ENCODE measurements at places on chromosomes 4 and X. TPM values are rescaled to one million over a fixed set of nuclear protein-coding genes. Genes with fewer than 3 reads are reported as not detected.

GRCh38 chr4:14653338-14653737 is 348.9 kb upstream of the CPEB2 start:
- no peaks in the 10 kb centered on the region for H3K27me3 ChIP-seq
- DNase-seq = no peak
- no peaks in the 10 kb centered on the region for H3K4me1 ChIP-seq

GRCh38 chrX:47683184-47683828 is 24.3 kb upstream of the UXT start:
- H3K36me3 ChIP-seq = no peaks in the 10 kb centered on the region
- peaks cover 4% of the 10 kb centered on the region for H3K27me3 ChIP-seq
- no peak overlapping the region for H3K27ac ChIP-seq
- DNase-seq = no peak
- H3K4me1 ChIP-seq = no peaks in the 10 kb centered on the region
- H3K4me3 ChIP-seq = no peak overlapping the region

DNA sequence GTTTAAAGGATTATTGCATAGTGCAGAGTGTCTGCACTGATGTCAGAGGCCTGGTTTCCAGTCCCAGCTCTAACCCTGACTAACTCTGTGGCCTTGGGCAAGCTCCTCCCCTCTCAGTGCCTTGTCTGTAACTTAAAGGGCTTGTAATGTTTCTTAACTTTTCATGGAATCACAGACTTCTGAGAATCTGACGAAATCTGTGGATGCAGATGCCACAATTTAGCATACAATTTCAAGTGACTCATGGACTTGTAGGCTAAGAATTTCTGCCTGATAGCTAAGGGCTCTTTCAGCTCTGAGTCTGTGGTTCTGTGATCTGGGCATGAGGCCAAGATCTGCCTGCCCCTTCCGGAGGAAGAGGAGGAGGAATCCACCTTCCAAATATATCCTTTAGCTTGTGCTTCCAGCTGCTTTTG is 236.9 kb downstream of the AR start:
- H3K4me3 ChIP-seq = no peak overlapping the region
- H3K27ac ChIP-seq = no peak overlapping the region
- no peaks in the 10 kb centered on the region for H3K4me1 ChIP-seq
- no peaks in the 10 kb centered on the region for H3K36me3 ChIP-seq
- peaks cover 2% of the 10 kb centered on the region for H3K27me3 ChIP-seq
- no peak for DNase-seq

DNA sequence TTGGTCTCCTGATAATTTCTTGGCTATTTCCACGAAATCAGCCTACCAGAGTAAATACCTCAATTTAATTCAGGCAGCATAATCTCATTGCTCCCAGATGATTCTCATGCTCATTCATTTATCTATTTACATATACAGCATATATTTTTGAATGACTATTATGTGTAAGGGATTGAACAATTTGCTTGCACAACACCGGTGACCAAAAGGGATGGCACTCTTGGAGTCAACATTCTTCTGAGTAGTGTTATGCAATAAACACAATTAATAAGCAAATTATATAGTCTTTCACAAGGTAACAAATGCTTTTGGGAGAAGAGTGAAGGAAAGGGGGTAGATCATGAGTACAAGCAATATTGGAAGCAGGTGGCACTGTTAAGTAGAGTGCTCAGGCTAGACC is 1015.3 kb downstream of the ARAP2 start:
- H3K27me3 ChIP-seq = peaks cover 2% of the 10 kb centered on the region
- H3K4me1 ChIP-seq = no peaks in the 10 kb centered on the region
- no peaks in the 10 kb centered on the region for H3K36me3 ChIP-seq

DNA sequence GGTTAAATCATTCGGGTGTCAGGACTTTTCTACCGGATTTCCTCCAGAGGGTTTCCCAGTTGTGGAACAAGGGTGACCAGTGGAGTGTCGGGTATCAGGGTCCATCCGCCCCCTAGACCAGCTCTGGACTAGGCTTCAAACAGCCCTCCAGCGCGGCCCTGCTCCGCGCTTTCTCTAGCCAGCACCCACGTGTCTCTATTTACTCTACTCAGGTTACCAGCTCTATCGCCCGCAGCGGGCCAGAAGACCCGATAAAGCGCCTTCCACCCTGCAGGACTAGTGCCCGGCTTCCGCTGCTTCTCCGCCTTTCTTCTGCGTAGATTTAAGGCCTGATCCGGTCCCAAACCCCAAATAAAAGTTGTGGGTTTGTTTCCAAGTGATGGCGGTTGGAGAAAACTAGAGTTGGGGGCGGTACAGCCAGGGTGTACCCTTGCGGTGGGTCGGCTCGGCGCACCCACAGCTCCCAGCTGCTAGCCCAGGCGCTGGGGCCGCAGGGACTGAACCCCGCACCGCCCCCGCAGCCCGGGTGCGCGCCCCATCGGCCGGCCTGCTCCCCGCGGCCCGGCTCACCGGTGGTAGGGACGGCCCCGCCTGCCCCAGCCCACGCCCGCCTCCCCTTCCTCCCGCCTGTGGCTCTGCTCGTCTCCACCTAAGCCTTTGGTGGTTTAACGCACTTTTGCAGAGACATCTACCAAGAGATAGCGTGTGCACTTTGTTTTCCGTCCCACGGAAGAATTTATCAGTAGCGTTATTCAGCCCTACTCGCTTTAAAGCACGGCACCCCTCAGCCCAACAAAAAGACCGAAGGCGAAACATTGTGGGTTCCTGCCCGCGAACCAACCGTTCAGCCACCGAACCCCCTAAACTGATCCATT is 2.1 kb downstream of the LEF1 start:
- H3K36me3 ChIP-seq = no peaks in the 10 kb centered on the region
- peak; percentile 36 for DNase-seq
- H3K27ac ChIP-seq = no peak overlapping the region
- peak overlapping the region; percentile 89 for H3K4me3 ChIP-seq
- peaks cover 31% of the 10 kb centered on the region for H3K27me3 ChIP-seq

DNA sequence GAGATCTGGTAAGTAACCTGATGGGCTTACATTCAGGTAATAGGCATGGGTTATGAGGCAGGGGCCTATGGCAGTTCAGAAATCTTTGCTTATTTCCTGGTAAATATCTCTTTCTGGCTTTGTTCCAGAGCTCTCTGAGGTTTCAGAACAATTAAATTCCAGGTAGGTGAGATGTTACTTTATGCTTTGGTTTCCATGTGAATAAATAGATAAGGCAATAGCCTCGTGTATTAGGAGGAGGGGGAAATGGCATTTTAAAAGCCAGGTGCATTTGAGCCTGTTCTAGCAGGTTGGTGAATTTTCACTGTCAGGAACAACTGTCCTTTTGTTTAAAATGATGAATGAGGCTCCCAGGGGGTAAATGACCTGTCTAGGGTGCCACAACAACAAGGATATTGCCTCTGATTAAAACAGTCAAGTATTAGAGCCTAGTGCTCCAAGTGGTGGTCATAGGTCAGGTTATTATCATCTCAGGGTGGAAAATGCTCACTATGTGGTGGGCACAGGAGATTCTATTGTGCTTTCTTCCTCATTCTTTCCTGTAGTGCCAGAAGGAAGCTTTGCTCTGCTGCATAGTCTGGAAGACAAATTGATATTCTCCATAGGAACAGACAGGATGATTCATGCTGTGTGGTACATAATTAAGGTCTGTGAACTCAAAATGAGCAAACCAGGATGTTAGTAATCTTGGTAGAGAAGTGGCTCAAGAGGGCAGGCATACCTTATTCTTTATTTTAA is 296.2 kb downstream of the INPP4B start:
- H3K27ac ChIP-seq = no peak overlapping the region
- no peaks in the 10 kb centered on the region for H3K4me1 ChIP-seq
- no peak overlapping the region for H3K4me3 ChIP-seq

DNA sequence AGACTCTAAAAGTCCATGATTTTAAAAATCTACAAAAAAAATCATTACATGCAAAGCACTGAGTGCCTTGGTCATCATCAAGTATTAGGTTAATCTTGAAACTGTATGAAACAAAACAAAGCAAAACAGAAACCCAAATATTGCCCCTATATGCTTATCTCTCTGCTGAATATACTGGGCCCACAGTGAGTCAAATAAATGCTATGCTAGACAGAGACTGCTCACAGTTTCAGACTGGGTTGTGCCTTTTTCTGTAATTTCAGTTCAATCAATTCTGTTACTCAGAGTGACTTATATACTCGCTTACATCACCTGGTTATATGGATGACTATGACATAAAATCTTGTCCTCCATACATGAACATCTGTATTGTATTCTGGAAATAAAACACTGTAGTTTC is 257.1 kb upstream of the ACTRT1 start:
- no peak overlapping the region for H3K4me3 ChIP-seq
- no peaks in the 10 kb centered on the region for H3K27me3 ChIP-seq
- H3K36me3 ChIP-seq = no peaks in the 10 kb centered on the region
- no peak for DNase-seq
- no peaks in the 10 kb centered on the region for H3K4me1 ChIP-seq

GRCh38 chr4:141524116-141524515 is 112.3 kb upstream of the IL15 start:
- no peaks in the 10 kb centered on the region for H3K36me3 ChIP-seq
- no peaks in the 10 kb centered on the region for H3K4me1 ChIP-seq
- H3K4me3 ChIP-seq = no peak overlapping the region
- no peak overlapping the region for H3K27ac ChIP-seq
- DNase-seq = no peak

- peaks cover 10% of the 10 kb centered on the region for H3K27me3 ChIP-seq
- H3K27ac ChIP-seq = no peak overlapping the region
- peaks cover 5% of the 10 kb centered on the region for H3K36me3 ChIP-seq
- no peak overlapping the region for H3K4me3 ChIP-seq
These were observed 2.8 kb downstream of the PORCN start for GRCh38 chrX:48511560-48511959.

GRCh38 chrX:112211459-112211858 is 128.9 kb upstream of the TRPC5 start:
- no peak overlapping the region for H3K27ac ChIP-seq
- no peak overlapping the region for H3K4me3 ChIP-seq

GRCh38 chr4:145154573-145154972 is 25.8 kb downstream of the OTUD4 start:
- H3K27me3 ChIP-seq = no peaks in the 10 kb centered on the region
- H3K36me3 ChIP-seq = peaks cover 28% of the 10 kb centered on the region
- no peaks in the 10 kb centered on the region for H3K4me1 ChIP-seq
- no peak overlapping the region for H3K27ac ChIP-seq
- DNase-seq = peak; percentile 18
- H3K4me3 ChIP-seq = no peak overlapping the region

GRCh38 chr4:142354041-142354440 is 492.1 kb downstream of the INPP4B start:
- peaks cover 2% of the 10 kb centered on the region for H3K27me3 ChIP-seq
- H3K4me1 ChIP-seq = peaks cover 41% of the 10 kb centered on the region
- no peak for DNase-seq
- no peak overlapping the region for H3K4me3 ChIP-seq
- no peak overlapping the region for H3K27ac ChIP-seq

DNA sequence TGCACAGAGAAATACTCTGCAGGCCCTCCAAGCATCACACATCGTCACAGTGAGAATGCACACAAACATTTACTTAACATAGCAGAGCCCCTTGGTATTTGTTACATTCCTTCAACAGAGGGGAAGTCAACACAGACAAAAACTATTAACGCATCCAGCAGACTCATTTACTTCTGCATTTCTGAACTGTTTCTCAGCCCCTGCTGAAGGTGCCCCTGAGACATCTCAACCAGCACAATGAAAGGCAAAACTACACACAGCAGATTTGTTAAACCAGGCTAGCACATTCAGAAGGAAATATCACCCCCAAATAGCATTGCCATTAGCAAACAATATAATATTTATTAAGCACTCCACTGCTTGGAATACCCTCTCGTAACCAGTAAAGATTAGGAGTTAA is 367.0 kb downstream of the RAB28 start:
- H3K27ac ChIP-seq = no peak overlapping the region
- H3K27me3 ChIP-seq = no peaks in the 10 kb centered on the region
- DNase-seq = no peak

GRCh38 chr4:170854097-170854496 is 764.3 kb upstream of the AADAT start:
- DNase-seq = no peak
- H3K4me1 ChIP-seq = no peaks in the 10 kb centered on the region
- peaks cover 1% of the 10 kb centered on the region for H3K27me3 ChIP-seq

DNA sequence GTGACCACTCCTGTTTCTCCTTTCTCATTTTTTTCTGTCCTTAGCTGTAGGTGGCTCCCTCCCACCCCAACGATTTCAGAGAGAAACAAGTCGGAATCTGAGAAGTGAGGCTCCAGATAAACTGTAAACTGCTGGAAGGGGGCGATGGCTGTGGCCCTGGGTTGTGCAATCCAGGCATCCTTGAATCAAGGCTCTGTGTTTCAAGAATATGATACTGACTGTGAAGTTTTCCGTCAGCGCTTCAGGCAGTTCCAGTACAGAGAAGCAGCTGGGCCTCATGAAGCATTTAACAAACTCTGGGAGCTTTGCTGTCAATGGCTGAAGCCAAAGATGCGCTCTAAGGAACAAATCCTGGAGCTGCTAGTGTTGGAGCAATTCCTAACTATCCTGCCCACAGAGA is 37.7 kb downstream of the ETDC start:
- H3K27me3 ChIP-seq = peaks cover 7% of the 10 kb centered on the region
- H3K4me3 ChIP-seq = no peak overlapping the region
- H3K27ac ChIP-seq = no peak overlapping the region
- peaks cover 27% of the 10 kb centered on the region for H3K4me1 ChIP-seq
- DNase-seq = no peak

DNA sequence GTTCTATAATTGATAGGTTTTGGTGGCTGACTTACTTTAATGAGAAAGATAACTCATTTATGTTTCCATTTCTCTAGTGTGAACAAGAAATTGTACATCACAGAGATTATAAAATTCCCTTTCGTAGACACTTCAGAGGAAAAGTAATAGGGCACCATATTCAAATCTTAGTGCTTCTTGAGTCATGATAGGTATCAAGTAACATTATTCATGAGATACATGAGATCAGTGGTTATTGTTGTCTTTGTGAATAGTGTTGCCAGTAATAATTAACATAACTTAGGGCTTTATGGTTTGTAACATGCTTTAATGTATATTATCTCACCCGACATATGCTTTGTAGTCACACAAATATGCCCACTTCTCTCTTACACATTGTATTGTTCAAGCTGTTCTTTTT is 73.7 kb upstream of the IL15 start:
- no peaks in the 10 kb centered on the region for H3K4me1 ChIP-seq
- no peak overlapping the region for H3K4me3 ChIP-seq
- H3K27me3 ChIP-seq = no peaks in the 10 kb centered on the region
- no peak overlapping the region for H3K27ac ChIP-seq
- DNase-seq = no peak

DNA sequence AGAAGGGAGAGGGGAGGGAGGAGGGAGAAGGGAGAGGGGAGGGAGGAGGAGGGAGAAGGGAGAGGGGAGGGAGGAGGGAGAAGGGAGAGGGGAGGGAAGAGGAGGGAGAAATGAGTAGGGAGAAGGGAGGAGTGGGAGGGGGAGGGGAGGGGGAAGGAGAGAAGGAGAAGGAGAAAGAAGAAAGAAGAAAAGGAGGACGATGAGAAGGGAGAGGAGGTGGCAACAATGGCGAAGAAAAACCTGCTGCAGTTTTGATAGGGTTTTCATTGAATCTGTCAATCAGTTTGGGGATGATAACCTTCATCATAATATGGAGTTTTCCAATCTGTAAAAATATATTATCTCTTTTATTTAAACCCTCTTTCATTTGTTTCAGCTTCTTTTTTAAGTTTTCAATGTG is 185.2 kb downstream of the ADAM29 start:
- no peak overlapping the region for H3K27ac ChIP-seq
- DNase-seq = no peak
- no peaks in the 10 kb centered on the region for H3K27me3 ChIP-seq
- H3K36me3 ChIP-seq = no peaks in the 10 kb centered on the region

- H3K4me1 ChIP-seq = no peaks in the 10 kb centered on the region
- no peaks in the 10 kb centered on the region for H3K27me3 ChIP-seq
- no peak overlapping the region for H3K4me3 ChIP-seq
These were observed 239.2 kb upstream of the GNPDA2 start for GRCh38 chr4:44965435-44966095.

ADAMTS3 gene
- not detected for polyA plus RNA-seq

MAGEA1 gene
- polyA plus RNA-seq = not detected

SPANXC gene
- not detected for polyA plus RNA-seq

BRS3 gene
- polyA plus RNA-seq = not detected

Data from immature natural killer cell (primary cell).